T-helper 9 cell (primary cell): ENCODE measurements at places on chromosomes 5 and 9.

DNA sequence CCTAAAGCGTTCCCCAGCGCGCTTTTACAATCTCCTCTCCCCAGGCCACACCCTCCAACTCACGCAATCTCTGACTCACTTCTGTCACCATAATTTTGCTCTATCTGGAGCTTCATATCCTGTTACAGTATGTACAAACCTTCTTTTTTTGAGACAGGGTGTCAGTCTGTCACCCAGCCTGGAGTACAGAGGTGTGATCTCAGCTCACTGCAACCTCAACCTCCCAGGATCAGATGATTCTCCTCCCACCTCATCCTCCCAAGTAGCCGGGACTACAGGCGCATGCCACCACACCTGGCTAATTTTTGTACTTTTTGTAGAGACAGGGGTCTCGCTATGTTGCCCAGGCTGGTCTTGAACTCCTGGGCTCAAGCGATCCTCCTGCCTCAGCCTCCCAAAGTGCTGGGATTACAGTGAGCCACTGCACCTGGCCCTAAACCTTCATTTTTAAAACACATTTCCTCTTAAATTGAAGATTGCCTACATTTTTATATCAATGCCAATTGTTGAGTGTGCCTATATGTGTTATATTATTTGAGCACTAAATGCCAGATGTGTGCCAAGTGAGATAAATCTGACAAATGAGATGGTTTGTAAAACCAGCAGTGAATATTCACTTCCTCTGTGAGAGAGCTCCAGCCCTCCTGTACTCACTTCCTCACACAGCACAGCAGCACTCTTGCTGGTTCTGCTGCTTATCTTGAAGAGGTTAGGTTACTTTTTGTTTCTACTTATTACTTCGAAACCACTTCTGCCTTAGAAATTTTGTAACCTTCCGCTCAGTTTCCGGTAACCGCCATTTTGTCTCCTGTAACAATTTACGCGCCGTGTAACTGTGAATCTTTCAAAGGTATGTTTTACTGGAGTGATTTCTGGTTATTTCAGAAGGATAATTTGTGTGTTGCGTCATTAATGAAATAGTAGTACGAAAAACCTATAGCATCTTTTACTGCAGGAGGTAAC is 57.9 kb downstream of the DOCK8 start:
- DNase-seq = peak; percentile 65

GRCh38 chr5:21818370-21818720 is 1034.8 kb downstream of the CDH12 start:
- no peak for DNase-seq

GRCh38 chr9:80928697-80929096 is 760.6 kb downstream of the TLE1 start:
- DNase-seq = no peak

DNA sequence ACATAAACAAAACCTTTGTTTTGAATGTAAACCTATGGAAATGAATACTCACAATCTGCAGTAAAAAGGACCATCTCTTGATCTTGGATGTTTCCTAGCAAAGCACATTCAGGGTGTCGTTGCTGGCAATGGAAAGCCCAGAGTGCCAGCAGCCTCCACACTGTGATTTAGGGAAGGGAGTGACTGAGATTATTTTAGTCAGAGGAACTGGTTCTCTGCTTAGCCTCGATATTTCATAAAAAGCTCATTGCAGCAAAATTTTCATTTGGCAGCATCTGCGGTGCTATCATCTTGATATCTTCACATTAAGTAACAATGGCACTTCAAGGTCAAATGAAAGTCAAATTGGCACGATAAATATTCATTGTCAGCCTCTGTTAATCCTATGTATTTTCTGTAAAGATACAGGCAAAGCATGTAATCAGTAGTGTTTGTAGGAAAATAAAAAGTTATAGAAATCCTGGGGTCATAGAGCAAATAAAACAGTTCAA is 116.0 kb downstream of the MACIR start:
- no peak for DNase-seq

- DNase-seq = no peak
Observed at GRCh38 chr5:162190-162564, 29.1 kb upstream of the LRRC14B start.

GRCh38 chr9:38086496-38086895 is 17.5 kb upstream of the SHB start:
- DNase-seq = no peak

DNA sequence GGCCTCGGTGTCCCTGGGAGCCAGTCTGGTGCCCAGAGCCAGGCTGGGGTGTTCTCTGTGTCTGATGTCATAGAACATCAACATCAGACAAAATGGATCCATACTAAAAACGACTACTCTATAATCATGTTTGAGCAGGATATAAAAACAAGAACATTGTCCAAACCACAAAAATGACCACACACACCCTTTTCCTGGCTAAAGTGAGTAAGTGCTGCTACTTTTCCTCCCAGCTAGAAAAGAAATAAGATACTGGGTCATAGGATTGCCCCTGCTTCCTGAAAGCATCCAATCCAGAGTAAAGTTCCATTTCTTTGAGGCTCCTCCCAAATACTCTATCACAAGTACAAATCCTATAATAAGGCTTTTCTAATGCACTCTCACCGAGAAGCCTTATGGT is 19.7 kb upstream of the TRAF1 start:
- no peak for DNase-seq

DNA sequence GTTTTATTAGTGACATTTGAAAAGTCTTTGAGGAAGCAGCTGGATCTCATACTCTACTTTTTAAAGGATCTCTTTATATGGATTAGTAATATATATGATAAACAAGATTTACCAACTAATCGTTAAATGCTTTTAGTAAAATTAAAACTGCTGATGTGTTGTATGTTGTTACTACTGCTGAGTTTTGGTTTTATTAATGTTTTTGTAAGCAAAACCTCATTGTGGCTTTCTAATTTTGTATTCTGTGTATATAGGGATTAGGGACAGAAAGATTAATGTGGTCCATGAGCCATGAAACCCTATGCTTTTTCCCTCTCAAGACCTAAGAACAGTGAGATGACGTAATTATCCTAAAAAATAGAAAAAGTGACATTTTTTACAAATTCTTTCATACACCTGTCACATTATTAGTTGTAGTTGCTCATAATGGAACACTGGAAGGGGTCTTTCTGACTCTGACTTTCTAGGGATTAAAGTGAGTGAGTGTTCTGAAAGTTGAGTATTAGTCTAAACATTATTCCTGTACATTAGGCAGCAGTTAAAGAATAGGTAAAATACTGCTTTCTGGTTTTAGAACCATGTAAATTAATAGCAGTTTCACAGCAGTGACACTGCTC is 85.9 kb downstream of the SLC12A2 start:
- no peak for DNase-seq

GRCh38 chr9:88814577-88814976 is 176.7 kb upstream of the S1PR3 start:
- DNase-seq = no peak

DNA sequence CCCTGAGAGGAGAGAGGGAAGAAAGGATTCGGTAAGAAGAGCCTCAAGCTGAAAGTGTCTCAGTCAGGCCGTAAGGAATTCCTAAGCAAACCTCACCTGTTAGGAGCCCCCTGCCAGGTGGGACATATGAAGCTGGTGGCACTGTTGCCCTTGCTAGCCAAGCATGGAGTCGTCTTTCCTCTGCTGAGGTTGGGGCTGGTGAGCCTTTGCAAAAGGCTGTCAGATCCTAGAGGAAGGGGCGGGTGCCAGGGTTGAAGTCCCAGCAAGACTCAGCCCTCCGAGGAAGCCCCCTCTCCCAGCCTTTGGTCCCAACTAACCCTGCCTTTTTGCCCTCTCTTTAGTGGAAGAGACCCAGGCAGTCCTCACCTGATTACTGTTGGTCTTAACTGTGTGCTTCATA is 5.5 kb upstream of the SMIM32 start:
- no peak for DNase-seq

- DNase-seq = no peak
Observed at GRCh38 chr5:177146891-177147638, 13.5 kb downstream of the NSD1 start.

DNA sequence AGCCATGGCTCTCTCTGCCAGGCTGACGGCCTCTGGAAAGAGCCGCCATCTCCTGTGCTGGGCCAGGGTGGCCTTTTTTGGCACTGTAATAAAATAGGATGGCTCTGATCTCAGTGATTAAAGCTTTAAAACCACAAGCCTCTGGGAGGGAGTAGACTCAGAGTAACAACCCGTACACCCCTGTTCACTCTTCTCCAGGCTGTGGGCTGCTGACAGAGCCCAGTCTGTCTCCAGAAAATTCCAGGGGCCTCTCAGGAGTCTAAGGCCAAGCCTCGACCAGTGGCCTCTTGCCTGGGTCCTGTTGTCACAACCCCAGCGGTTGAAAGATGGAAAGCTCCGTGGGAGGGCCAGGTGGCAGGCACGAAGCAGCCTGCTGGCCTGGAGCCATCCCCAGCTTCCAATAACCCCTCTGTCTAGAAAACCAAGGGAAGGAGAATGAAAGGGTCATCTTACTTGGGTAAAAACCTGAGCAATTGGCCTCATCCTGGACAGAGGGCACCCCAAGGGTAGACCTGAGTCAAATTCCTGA is 286.7 kb upstream of the ZNF462 start:
- DNase-seq = no peak

DNA sequence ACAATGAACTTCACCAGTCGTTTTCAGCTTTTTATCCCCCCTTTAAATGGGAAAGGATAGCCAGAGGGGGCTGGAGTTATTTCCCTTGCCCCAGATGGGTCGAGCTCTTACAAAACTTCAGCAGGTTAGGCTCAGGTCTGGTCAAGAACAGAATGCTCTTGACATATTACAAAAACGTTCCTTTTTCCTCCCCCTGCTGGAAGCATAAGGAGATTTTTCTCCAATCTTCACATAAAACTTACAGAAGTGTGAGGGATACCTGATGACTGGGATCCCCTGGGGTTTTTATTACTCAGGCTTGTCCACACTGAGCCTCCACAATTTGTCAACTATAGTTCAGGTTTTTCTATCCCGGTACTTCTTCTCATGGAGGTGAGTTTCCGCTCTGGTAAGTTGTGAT is 60.8 kb downstream of the CSF2 start:
- no peak for DNase-seq

- no peak for DNase-seq
Observed at GRCh38 chr9:133760713-133761290, 22.6 kb upstream of the SARDH start.

GRCh38 chr5:62589504-62589903 is 10.9 kb downstream of the LRRC70 start:
- no peak for DNase-seq

DNA sequence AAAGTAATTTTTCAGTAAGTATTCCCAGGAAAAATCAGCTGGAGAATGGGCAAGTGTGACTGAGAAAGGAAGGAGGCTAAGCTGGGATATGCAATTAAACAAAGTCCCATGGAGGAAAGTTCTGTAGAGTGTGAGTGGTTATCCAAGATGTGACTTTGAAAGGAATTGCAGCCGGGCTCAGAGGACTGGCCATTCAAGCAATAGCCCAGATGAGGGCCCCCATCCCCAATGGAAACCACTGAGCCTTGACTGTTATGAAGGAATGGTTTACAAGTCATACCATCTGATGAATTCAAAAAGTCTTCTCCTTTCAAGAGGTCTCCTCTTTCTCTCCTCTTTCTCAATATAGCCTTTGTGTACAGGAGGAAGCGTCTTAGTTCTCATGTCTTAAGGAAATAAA is 6.5 kb downstream of the LVRN start:
- no peak for DNase-seq

DNA sequence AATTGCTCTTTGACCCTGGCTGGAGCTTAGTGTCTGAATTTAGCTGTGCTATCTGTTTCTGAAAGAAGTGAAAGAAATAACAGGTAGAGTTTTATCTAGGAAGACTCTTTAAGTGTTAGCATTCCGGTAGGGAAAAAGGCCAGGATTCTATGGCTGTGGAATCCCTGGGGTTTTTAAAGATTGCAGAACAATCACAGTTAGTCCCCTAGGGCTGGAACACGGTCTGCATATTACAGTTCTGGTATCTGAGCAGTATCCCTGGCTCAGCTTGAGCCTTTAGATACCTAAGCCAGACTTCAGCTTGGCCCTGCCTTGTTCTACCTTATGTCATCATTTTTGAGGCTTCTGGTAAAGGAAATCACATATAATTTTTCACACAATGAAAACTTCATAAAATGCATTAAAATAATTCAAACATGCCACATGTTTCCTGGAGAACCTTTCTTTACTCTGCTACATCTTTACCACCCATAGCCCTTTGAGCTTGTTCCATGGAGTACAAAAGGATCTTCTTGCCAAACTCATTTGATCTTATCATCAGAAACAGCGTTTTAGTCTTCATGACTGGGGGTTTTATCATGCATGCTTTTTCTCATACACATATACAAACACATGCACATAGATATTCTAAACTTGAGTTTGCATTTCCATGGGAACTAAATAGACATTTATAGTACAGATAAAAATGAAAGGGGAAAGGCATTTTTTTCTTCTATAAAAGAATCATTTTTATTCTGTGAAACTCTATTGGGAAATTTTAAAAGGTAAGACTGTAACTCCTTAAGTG is 410.8 kb downstream of the CETN3 start:
- no peak for DNase-seq

- DNase-seq = no peak
Observed at GRCh38 chr9:116323012-116323411, 169.4 kb downstream of the PAPPA start.

DNA sequence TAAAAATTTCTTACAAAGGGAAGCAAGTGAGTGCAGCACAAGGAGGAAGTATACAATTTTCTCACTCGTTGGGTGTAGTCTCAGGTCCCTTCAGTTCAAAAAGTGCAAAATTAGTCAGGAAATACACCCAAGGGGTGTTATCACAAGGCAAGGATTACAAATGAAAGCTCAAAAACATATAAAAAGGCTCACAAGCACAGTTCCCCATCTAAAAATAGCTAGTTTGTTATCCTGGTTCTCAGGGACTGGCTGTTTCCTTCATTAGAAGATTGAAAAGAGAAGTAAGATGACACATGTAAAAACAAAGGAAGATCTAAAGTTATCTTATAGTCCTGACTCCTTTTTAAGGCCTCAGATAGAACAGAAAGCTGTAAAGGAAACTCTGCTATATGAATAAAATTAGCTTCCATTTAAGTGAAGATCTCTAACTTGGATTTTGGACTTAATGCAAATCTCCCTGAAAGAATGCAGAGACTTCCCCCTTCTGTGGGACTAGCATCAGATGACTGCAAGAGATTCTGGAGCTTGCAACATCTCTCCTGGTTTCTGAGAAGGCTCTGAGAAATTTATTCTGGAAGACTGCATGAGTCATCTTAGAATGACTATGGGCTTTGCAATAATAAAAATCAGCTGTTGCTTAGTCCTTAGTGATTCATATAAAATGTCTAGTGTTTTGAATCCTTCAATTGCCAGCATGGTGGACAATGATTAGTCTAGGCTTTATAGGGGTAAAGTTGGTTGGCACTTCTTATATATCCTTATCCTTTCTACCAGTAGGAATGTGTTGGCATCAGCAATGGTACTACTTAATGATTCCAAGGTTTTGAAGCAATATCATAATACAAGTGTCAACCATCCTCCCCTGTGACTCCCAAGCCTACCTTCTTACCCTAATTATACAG is 25.4 kb downstream of the DAB2 start:
- DNase-seq = no peak
